ENCODE measurements at places on chromosomes 3 and 15.

DNA sequence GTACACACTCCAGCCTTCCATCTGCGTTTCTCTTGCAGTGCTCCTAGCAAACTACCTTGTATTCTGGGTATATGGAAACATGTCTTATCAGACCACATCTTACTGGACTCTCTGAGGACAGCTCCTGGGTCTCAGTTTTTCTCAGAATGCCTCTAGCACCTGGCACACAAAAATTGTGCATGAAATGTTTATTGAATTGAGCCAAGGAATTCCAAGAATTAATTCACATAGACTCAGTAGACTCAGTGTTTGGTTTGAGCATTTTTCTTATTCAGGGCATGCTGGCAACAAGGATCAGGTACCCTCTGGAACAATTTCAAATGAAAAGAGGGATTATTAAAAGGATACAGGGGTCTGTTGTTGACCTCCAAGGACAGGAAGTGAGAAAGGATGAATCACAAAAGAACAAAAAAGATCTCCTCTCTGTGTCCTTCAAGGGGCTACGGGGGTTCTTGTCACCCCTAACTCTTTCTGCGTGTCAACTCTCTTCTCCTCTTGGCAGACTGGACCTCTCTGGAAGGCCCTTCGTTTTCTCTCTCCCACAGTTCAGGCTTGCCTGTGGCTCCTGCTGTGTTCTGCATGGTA is 270.0 kb upstream of the HES1 start:
- DNase-seq, result no peak

- no peak for DNase-seq
These were observed 145.3 kb upstream of the NPHP3 start for GRCh38 chr3:132867526-132867925.

DNA sequence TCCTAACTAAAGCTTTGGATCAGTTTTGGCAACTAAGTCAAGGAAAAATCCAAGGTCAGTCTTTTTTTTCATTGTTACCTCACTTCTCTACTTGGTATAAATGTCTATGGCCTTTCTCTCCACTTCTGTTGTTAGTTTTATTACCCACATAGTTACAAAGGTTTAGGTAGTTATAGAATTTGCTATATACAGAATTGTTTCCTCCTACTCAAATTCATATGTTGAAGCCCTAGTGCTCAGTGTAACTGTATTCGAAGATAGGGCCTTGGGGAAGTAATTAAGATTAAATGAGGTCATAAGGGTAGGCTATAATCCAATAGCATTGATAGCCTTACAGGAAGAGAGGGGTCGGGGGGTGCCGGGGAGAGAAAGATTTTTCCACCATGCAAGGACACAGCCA is 19.7 kb upstream of the STIMATE start:
- no peak for DNase-seq

GRCh38 chr3:128079823-128080222 is 27.6 kb downstream of the SEC61A1 start:
- DNase-seq, result no peak

DNA sequence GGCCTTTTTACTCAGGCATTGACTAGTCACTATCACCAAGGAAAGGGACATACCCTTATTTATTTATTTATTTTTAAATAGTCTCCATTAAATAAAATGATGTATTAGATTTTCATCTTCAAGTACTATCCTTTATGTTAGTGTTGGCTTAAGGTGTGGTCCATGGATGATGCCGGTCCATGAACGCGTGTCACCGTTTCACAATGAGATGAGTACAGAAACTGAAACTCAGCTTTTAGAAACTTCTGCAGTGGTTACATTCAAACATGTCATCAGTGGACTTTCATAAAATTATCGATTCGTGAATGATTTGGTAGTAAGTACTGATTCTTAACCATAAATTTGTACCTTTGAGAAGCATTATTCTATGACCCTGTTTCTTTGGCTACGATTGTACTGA is 166.6 kb downstream of the SATB1 start:
- no peak for DNase-seq

- no peak for DNase-seq
These were observed 443.1 kb downstream of the MFSD1 start for GRCh38 chr3:159244933-159245332.

DNA sequence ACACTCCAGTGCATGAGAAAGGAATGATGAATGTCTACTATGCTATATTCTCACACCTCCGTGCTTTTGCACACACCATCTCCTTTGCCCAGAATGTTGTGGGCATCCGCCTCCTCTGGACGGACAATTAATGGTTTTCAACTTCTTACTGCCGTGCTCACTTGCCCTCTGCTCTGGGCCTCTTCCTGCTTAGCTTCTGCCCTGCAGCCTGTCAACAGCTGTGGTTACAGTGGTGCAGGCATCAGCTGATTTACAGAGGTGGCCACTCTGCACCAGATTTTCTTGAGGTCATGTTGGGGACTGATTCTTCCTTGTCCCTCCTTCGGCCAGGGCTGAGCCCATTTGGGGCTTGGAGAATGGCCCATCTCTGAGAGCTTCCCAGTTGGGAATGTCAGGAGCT is 56.5 kb upstream of the TMEM115 start:
- no peak for DNase-seq

DNA sequence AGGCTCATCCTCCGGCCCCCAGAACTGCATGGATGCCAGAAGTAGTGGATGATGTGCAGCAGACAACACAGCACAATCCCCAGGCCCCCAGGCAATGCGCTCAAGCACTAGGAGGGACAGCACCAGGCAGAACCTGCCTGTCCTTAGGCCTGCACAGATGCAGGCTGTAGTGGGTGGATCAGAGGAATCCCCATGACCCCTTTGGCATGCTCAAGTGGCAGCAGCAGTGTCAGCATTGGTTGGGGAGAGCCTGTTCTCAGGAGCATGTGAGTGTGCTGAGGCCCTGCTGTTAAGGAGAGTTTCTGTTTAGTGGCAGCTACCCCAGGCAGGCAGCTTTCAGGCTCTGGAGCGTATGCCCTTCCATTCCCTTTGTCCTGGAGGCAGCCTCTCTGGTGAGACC is 25.1 kb upstream of the CD200R1L start:
- no peak for DNase-seq

GRCh38 chr3:63351159-63352007 is 73.3 kb downstream of the SYNPR start:
- DNase-seq, result no peak

DNA sequence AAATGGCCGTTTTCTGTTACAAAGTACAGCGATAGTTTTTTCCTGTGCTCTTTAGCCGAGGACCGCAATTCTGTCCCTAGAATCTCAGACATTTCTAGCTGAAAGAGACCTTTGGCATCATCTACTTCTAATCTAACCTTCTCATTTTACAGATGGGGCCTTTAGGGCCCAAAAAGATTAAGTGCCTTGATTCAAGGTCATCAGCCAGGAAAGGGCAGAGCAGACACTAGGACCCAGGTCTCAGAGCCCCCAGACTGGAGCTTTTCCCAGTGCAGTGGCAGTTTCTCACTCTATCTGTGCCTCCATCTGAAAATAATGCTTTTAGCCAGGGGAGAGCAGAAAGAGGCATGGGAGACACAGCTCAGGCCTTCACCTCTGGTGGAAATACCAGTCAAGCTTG is 20.6 kb downstream of the ABHD2 start:
- DNase-seq, result no peak

- DNase-seq, result no peak
These were observed 67.8 kb downstream of the AAGAB start for GRCh38 chr15:67186688-67187087.

GRCh38 chr15:97992823-97993222 is 32.3 kb downstream of the ARRDC4 start:
- DNase-seq, result no peak

GRCh38 chr3:156472684-156473083 is 82.2 kb downstream of the SSR3 start:
- no peak for DNase-seq

DNA sequence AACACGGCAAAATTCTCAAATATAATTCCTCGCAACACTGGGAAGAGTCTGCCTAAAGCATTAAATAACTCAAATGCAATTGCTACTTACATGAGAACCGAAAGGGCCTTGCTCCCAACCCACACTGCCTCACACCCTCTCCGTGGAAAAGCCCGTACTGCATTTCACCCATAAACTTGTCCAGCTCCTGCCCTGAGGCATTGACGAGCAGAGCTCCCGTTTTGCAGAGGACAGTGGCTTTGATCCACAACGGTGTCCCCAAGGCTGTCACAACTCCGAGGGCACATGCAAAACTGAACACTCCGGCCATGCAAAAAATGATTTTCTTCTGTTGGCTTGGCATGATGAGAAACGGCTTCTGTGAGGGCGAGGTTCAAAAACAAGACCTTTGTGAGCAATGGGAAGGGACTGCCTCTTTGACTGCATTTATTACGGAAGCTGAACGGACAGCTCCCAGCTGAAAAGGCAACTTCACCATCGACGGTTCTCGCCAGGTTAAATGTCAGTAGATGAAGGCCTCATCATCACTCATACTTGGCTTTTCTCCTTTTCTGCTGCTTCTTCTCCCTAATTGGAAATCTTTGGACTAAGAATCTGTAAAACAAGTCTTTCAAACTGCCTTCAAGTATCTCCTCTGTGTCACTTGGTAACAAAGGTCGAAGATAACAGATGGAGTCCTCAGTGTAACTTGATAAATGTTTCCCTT is at the start of gene CLRN1:
CLRN1 (minus strand) TSS at position 362 of the 706 bp plus-strand sequence; CDS start at position 343, 19 bp downstream.
- no peak for DNase-seq

GRCh38 chr3:151816091-151816604 is 2.2 kb downstream of the AADAC start:
- no peak for DNase-seq

DNA sequence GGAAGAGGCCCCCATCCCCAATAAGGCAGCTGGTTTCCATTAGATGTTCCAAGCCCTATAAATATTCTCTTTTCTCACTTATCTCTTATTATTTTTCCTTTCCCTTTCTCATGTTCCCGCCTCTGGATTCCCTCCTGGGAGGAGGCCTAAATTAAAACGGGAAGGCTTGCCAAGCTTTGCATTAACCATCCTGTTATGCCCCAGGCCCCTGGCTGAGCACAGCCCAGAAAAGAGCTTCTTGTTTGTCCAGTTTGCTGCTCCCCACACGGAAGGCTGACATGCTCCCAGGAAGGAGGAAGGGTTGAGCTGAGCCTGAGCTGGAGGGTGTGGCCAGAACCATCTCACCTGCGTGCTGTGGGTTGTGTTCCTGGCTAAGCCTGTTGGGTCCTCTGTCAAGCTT is 63.1 kb upstream of the BOC start:
- no peak for DNase-seq

DNA sequence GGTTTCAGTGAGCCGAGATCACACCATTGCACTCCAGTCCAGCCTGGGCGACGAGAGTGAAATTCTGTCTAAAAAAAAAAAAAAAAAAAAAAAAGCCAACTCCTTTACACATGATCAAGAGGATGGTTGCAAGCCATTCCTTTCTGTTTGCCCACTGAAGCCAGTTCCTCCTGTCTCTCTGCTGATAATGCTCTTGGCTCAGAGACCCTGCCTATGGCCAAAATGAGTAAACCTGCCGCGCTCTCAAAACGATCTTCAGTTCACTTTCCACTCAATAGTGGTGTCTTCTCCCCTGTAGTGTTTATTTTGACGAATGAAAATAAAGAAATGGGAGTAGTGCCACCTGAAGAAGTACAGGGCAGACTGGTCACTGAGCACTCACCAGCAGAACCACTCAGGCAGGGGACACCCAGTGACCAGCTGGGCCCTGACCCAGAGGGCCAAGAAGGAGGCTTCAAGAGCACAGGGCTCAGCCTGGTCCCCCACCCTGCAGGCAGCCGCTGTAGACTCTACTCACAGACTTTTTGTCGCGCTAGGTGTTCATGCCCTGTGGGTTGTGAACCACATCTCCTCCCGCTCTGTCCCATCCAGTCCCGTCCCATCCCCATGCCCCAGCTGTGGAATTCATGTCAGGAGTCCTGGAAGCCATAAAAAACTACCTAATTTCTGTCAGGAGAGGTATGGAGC is 23.6 kb downstream of the GRAMD2A start:
- no peak for DNase-seq

GRCh38 chr3:187369089-187369447 is 883 bp downstream of the RTP4 start:
- no peak for DNase-seq

- DNase-seq, result no peak
These were observed 8.4 kb downstream of the ITGB5 start for GRCh38 chr3:124878561-124879336.

- no peak for DNase-seq
These were observed 124.4 kb downstream of the HCN4 start for GRCh38 chr15:73244333-73244732.

DNA sequence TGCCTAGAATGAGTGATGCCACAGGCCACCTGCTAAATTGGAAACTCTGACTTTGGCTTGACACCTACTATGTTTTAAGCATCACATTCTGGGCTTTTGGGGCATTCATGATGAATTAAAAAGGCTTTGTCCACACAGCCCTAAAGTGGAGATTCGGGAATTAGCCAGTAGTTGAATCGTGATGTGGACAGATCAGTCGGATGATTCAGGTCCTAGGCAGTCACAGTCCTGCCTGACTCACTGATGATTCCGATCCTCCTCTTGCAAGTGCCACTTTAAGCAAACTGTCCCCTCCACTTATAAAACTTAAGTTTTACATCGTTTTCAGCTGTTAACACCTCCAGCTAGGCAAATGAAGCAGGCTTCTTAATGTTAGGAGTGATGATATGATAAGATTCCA is 75.3 kb downstream of the SYNPR start:
- no peak for DNase-seq

DNA sequence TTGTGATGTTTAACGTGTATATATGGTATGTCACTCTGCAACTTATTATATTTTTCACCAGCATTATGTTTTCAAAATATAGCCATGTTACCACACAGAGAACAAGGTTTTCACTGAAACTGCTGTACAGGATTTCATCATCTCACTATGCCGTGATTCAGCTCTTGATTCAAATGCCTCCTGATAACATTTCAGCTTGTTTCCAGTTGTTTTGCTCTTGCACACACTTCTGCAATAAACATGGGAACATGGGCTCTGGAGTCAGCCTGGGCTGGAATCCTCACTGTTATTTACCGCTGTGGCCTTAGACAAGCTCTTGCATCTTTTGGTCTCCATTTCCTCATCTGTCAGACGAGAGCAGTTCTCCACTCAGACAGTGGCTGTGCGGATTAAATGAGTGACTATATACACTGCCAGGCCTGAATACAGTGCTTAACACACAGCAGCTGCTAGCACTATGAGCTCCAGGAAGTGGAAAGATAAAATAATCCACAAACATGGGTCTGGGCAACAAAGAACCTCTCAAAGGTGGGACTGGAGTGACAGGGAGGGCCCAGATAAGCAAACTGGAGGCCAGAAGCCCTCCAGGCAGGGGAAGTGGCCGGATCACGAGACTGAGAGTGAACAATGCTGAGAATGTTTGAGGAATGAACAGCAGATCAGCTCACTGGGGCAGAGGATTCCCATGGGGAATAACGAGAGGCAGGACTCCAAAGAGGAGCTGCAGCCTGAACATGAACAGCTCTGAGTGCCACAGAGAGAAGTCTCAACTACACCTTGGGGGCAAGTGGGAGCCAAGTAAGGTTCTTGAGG is 17.7 kb downstream of the NTRK3 start:
- no peak for DNase-seq

DNA sequence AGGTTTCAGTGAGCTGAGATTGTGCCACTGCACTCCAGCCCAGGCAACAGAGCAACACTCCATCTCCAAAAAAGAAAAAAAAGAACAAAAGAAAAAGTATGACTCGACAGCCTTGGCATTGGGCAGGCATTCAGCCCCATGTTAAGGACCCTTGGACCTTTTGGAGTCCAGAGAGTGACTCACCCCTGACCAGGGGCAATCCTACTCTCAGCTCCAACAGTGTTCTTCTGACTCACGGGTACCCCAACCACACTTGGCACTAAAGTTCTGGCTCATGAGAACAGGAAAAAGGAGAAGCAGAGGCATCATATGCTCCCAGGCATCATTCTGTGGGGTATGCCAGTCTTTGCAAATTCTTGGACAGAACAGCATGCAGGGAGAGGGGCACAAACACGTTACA is 252.4 kb upstream of the HES1 start:
- DNase-seq, result no peak

- DNase-seq, result no peak
These were observed 378.2 kb upstream of the ALCAM start for GRCh38 chr3:104988496-104988895.

Measured in CD8-positive, alpha-beta T cell (primary cell).